Esophagus muscularis mucosa (tissue), 4 donors: ENCODE measurements at places on chromosomes 11 and 22.
A peak's percentile ranks its signal among the peaks of the same experiment; 100 is the strongest.

- peak; percentile 66 for DNase-seq
- H3K27ac ChIP-seq = no peak overlapping the region
- H3K27me3 ChIP-seq = no peaks in the 10 kb centered on the region
Observed at GRCh38 chr11:110491577-110492320, 62.0 kb downstream of the FDX1 start.

DNA sequence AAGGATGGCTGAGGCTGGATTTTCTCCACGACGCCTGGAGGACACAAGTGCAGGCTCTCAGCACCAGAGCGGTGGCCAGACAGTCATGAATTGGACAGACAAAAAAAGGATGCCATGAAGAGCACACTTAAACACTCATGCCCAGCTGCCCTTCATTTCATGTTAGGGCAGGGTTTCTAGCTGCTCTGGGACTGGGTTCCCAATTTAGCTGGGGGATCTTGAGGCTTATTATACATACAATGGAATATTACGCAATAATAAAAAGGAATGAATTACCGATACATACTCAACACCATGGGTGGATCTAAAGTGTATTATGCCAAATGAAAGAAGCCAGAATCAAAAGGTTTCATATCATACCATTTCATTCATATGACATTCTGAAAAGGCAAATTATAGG, 512.1 kb upstream of the LRRC4C start:
- DNase-seq = no peak
- H3K27me3 ChIP-seq = no peaks in the 10 kb centered on the region
- no peaks in the 10 kb centered on the region for H3K36me3 ChIP-seq
- no peak overlapping the region for H3K27ac ChIP-seq

DNA sequence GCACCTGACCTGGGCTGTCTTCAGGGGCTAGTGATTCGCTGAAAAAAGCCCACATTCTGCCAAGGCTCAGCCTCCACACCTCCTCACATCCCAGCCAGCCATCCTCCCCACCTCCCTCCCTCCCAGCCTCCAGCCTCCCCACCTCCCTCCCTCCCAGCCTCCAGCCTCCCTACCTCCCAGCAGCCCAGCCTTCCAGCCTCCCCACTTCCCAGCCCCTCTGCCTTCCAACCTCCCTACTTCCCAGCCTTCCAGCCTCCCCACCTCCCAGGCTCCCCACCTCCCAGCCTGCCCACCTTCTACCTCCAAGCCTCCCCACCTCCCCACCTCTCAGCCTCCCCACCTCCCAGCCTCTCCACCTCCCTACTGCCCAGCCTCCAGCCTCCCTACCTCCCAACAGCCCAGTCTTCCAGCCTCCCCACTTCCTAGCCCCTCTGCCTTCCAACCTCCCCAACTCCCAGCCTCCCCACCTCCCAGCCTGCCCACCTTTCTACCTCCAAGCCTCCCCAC, 33.7 kb upstream of the TH start:
- no peak for DNase-seq
- no peaks in the 10 kb centered on the region for H3K36me3 ChIP-seq
- no peak overlapping the region for H3K4me3 ChIP-seq
- H3K4me1 ChIP-seq = no peaks in the 10 kb centered on the region

DNA sequence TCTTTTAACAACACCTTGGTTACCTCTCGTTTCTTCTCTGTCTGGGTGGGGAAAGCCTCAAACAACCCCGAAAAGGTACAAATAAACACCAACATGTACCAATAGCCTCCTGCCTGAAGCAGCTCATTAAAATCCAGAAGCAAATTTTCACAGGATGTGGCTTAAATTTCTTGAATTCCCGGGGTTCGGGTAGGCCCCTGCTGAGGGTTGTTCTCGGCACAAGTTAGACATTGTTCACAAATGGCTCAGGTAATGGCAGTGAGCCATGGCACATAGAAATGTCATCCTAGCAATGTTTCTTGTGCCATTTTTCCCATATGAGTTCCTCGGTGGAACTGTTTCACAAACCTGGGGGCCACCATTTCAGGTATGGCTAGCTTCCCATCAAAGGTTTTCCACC, 19.7 kb upstream of the GLYATL1 start:
- no peaks in the 10 kb centered on the region for H3K36me3 ChIP-seq
- no peak overlapping the region for H3K4me3 ChIP-seq
- DNase-seq = peak; percentile 72
- no peaks in the 10 kb centered on the region for H3K4me1 ChIP-seq
- no peak overlapping the region for H3K27ac ChIP-seq

DNA sequence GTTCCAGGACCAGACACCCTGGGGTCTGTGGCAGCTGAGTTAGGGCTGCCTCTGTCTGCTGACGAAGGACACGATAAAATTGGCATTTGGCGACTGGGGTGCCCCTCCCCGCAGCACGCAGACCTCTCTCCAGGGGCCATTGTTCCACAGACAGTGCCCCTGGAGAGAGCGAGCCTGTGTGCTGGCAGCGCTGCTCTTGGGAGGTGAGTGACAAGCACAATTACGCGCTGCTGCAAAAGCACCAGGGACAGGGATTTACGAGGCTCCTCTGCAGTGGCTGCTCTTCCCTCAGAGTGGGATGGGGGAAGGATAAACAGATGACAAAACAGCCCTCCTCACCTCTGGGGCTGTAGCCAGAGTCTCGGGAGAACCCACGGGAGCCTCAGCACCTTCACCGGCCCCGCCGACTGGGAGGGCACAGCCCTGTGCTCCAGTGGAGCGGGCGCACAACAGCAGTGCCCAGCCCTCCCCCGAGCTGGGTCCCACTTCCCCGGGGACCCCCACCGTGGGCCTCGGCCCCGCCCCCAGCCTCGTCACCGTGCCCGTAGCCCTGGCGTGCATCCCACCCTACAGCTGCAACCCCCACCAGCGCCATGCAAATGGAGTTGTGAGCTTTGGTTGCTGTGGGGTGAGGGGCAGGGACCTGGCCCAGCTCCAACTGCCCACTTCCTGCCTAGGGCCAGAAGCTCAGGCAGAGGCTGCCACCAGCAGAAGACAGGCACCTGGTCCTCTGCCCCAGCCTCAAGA, 19.6 kb downstream of the CHID1 start:
- H3K27me3 ChIP-seq = no peaks in the 10 kb centered on the region
- no peak overlapping the region for H3K27ac ChIP-seq
- no peak overlapping the region for H3K4me3 ChIP-seq

DNA sequence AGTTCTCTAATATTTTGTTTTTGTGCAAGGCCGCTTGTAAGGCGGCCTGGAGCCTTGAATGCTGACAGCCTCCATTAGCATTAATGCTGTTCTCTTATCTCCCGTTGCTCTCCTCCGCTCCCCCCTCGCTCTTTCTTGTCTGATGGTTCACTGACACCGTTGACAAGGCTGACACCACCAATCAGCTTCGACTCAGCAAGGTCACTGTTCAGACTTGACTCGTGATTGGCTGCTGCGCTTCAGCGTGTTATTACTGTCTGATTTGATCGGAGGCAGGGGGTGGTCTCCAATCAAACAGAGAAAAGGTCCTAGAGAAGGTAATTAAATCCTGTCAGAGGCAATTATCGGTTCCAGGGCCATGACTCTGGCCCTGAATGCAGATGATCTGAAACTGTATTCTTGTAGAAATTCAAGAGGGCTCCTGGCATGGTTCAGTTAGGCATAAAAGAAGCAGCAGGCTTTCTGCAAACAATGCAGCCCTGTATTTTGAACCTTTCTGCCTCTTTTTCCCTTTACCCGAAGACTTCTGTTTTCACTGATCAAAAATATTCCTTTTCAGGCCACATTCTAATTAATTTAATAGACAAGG, 49.3 kb upstream of the MPPED2 start:
- H3K4me1 ChIP-seq = no peaks in the 10 kb centered on the region
- peak overlapping the region; percentile 4 for H3K4me3 ChIP-seq
- H3K27ac ChIP-seq = no peak overlapping the region
- no peak for DNase-seq
- H3K36me3 ChIP-seq = no peaks in the 10 kb centered on the region

- no peak for DNase-seq
- no peak overlapping the region for H3K4me3 ChIP-seq
- no peaks in the 10 kb centered on the region for H3K27me3 ChIP-seq
- no peak overlapping the region for H3K27ac ChIP-seq
- H3K36me3 ChIP-seq = no peaks in the 10 kb centered on the region
Observed at GRCh38 chr11:18449251-18449650, 6.4 kb upstream of the LDHAL6A start.

DNA sequence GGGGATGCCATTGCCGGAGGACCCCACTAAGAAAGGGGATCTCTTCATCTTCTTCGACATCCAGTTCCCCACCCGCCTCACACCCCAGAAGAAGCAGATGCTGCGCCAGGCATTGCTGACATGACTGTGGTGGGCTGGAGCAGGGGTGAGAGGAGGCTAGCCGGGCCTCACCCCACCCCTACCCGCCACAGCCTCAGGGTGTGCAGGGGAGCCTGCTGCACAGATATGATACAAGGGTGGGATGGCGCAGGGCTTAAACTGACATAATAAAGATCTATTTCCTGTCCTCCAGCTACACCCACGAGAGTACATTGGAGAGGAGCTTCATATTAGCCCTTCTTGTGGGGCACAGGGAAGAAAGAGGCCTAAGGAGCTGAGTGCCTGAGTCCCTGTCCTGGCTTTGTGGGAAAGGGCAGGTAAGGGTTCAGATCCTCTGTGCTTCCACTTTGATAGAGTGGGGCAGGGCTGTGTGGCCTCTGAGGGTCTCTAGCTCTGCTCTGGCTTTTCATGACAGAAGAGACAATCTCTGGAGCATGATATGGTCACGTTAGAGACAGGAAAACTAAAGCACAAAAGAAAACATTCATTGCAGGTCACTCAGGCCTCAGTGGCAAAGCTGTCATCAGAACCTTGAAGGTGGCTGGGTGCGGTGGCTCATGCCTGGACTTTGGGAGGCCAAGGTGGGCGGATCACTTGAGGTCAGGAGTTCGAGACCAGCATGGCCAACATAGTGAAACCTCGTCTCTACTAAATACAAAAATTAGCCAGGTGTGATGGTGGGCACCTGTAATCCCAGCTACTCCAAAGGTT, 12.4 kb downstream of the UCP2 start:
- no peaks in the 10 kb centered on the region for H3K27me3 ChIP-seq
- H3K27ac ChIP-seq = no peak overlapping the region
- H3K36me3 ChIP-seq = peaks cover 8% of the 10 kb centered on the region

DNA sequence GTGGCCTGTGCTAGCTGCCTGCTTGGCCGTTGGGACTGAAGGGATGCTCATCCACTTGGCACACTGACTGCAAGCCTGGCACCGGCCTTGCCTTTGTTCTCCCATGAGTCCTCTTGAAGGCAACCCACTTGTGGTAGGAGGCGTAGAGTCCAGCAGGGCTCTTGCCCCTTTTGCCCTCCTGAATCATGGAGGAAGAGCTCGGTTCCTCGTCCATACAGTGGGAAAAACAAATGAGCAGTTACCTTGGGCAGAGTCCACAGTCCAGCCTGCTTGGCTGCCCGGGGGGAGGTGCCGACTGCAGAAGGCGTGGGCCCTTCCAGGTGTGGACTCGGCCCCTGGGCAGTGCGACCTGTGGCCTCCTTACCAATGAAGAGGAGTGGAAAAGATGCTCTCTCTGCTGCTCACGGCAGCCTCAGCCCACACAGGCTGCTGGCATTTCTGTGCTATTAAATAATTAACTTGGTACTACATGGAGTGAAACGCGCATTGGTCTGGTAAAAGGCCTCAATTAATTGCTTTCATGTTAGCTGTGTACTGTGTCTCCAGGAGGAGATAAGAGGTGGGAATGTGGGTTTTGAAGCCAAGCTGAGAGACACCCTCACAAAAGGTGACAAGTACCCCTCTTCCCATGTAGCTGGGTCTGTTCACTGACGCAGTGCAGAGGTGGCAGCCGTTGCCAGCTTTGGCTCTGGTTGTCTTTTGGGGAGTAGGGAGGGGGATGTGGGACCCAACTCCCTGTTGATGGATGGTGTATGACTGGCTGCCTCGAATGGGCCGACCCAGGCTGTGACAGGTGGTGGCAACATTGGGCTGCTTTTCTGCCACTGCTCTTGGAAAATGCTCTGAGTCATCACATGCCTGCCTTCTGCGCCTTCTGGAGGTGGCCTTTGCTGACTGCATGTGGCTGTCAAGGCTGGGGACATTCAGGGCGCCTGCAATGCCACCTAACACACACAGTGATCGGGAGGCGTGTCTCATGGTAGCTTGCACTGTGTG, 26.8 kb upstream of the B3GAT1 start:
- H3K36me3 ChIP-seq = no peaks in the 10 kb centered on the region
- DNase-seq = no peak
- no peak overlapping the region for H3K4me3 ChIP-seq
- no peak overlapping the region for H3K27ac ChIP-seq
- H3K27me3 ChIP-seq = no peaks in the 10 kb centered on the region

DNA sequence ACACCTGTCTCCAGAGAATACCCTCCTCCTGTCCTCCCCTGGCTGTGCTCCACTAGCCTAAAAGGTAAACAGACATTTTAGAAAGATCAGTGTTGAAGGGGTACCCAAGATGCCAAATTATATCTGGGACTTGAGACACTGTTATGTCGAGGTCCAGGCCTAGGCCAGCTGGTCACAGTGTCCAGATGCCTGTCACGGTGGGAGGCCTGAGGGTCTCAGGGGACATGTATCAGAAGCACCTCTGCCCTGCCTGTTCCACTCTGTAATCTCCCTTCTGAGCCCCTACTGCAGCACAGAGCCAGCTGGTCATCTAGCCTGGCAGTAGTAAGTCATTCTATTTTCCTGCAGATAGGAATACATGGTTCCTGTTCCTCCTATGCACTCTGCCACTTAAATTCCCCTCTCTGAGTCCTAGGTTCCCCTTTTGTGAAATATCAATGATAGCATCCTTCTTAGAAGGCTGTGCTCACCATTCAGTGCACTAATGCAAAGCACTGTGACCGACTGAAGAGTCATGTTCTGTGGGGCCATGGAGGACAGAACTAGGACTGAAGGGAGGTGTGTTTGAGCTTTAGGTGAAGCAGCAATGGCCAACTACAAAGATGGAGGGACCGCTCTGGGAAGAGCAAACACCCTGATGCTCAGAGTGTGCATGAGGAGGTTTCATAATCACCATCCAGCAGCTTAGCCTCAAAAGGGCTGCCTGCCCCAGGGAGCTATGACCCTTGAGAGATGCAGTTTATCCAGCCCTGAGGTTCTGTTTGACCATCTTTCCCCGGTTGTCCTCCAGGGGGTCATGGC, 44.8 kb upstream of the TUB start:
- peaks cover 12% of the 10 kb centered on the region for H3K4me1 ChIP-seq
- H3K27ac ChIP-seq = no peak overlapping the region
- peaks cover 12% of the 10 kb centered on the region for H3K27me3 ChIP-seq
- H3K4me3 ChIP-seq = no peak overlapping the region
- H3K36me3 ChIP-seq = no peaks in the 10 kb centered on the region
- DNase-seq = no peak
